ENCODE measurements at places on chromosomes 2 and 18.
A peak's percentile ranks its signal among the peaks of the same experiment; 100 is the strongest.

DNA sequence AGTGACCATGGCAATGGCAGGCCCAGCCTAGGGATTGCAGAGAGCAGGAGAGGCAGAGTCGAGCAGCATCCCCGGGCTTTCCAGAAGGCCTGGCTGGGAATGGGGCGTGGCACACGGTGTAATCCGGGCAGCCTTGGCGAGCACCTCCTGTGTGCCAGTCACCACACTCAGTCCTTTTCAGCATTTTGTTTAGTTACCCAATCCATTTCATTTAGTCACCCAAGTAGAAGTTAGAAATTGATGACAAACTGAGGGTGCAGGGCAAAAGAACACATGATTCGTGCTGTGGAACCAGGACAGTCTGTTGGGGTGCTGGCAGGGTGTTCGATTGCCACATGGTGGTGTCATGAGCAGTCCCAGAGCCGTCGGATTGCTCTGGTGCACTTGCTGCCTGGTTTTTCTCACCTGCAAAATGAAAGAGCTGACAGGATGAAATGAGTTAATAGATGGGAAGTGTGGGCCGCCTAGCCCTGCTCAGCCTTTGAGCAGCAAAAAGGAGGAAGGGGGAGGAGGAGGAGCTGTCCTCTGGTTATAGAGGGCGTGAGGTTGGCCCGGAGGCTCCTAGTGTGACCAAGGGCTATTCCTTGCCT, 299.4 kb downstream of the AGAP1 start:
- no peak for DNase-seq

DNA sequence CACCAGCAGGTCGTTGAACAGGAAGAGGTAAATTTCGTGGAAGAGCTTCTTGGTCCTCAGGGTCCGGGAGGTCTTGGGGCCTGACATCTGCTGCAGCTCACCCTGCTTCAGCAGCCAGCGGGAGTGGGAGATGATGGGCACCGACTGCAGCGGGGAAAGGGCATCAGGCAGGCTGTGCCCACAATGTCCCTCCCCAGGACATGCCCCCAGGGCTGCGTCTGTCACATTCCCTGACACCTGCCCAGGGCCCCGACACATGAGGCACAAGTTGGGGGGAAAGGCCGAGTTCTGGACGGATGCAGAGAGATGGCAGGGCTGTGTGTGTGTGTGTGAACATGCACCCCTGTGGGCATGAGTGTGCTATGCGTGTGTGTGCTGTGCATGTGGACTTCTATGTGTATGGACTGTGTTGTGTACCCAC, 13.9 kb downstream of the SNORC start:
- no peak for DNase-seq

DNA sequence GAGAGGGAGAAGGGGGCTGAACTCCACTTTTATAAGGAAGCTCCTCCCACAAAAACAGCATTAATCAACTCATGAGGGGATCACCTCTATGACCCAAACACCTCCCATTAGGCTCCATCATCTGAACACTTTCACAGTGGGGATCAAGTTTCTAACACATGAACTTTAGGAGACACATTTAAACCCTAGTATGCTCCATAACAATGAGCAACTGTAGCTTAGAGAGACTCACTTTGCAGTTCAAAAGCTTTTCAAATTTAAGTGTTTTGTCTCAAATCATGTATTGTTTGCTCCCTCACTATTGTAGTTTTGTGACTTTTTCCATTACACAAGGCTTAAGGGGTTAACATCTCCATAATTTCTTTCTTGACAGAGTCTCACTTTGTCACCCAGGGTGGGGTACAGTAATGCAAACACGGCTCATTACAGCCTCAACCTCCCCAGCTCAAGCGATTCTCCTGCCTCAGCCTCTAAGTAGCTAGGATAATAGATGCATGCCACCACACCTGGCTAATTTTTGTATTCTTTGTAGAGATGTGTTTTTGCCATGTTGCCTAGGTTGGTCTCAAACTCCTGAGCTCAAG, 352.7 kb upstream of the CDH20 start:
- no peak for DNase-seq

DNA sequence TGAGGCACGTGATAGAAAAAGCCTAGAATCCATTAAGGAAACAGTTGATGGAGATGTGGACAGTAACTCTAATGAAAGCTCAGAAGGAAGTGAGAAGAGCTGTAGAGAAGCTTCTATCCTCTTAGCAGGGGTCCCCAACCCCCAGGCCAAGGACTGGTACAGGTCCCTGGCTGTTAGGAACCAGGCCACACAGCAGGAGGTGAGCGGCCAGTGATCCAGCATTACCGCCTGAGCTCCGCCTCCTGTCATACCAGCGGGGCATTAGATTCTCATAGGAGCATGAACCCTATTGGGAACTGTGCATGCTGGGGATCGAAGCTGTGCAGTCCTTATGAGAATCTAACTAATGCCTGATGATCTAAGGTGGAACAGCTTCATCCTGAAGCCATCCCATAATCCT, 8.7 kb upstream of the IMP4 start:
- peak; percentile 47 for DNase-seq

DNA sequence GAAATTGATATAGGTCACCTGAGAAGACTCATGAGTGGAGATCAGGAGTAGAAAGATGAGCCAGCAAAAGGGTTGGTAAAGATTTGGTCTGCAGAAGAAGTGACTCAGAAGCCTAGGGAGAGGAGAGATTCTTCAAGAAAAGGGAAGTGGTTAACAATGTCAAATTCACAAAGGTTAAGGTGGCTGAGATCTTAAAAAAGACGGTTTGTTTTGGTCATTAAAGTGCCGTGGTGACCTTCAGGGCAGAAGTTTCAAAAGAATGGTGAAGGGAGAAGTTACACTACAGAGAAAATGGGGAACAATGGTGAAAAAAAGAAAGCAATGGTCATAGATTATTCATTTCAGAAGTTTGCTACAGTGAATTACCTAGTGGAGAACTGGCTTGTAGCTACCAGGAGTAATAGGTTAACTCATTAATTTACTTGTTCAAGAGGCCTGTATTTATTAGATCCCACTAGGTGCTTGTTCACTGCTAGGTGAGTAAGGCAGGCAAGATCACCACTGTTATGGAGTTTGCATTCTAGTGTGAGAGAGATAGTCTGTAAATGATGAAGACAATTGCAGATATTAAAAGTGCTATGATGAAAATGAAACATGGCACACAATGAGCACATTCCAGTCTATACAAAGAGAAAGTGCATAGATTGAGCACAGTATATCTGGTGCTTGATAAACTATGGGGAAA, 43.0 kb downstream of the FBXO48 start:
- DNase-seq: no peak

All from WERI-Rb-1 (cell line).